ENCODE measurements at places on chromosomes 3 and 15.

DNA sequence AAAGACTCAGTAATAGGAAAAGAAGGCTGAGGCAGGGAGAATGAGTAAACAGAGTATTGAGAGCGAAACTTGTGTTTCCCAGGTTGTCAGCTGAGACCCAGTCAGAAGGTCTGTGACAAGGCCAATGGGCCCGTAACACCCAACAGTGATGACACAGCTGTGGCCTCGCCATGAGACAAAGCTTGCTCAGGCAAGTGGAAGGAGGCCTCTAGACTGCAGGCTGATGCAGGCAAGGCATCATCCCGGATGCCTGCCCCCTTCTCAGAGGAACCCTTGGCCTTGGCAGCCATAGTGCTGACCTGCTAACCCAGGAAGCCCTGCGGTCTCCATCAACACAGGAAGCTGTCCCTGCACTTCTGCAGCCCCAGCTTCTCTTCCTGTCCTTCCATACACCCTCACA lies 15.4 kb downstream of the RAB6B start:
- no peak for DNase-seq

DNA sequence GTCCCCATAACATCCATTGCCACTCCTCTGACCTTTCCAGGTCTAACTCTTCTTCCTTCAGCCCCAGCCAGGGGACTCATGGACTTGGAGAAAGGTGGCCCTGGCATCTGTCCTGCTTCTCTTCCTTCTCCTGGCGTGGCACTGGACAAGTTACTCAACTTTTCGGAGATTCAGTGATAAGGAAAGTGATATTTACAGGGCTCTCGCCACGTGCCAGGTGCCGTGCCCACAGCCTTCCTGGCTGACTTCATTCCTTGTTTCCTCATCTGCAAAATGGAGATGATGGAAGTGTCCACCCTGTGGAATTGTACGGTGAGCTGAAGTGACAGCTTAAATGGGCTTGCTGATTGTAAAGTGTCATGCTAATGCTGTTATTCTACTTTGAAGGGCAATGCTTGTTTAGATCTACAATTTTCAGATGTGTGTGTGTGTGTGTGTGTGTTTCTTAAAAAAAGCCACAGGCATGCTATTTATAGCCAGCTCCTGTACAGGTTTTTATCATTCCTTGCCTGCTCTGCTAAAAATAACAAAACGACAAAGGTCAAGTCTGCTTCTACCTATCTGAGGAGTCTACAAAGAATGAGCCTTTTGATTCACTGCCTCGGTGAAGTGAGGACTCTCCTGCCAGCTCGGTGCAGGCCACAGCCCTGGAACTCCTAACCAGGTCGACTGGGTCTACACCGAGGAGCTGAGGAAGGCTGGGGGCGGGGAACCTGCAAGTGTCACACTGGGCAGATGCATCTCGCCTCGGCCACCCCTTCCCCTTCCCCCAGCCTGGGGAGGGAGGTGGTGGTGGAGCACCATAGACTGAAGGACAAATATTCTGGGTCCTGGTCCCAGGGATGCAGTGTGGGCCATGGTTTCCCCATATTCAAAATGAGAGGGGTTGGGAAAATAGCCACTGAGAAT lies 11.4 kb upstream of the ATP2B2 start:
- DNase-seq = no peak

GRCh38 chr3:158295771-158296170 lies 185.9 kb downstream of the RSRC1 start:
- no peak for DNase-seq

DNA sequence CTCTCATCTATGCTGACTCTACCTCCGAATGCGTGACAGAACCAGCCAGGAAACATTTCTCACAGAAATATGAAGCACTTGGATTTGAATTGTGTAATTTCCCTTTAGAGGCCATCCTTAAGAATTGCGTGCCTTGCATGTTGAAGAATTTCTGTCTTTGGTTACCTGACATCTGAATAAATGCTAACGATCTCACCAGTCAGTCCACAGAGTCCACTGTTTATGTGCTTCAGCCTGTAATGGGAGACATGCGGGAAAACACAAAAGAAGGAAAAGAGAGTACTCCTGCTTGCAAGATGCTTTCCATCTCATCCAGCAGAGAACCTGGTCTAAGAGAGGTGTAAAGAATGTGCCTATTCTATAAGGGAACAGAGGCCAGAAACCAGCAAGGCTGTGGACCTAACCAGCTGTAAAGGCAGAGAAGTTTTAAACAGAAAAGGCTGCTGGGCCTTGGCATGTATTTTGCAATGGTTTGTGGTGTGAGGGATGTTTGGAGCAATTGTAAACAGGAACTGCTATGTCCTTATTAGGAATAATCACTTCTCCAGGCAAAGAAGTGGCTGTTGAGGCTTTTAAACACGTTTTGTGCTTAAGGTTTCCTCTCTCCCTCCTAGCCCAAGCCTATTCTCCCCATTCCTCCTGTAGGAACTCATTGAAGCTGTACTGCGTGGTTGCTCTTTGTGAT lies 36.4 kb upstream of the BOC start:
- DNase-seq = no peak

- no peak for DNase-seq
Measured at GRCh38 chr3:139112230-139112558, 67.5 kb upstream of the PRR23C start.

- no peak for DNase-seq
Measured at GRCh38 chr3:58989955-58990354, 59.9 kb downstream of the CFAP20DC start.

GRCh38 chr3:34301313-34301712 lies 502.9 kb downstream of the PDCD6IP start:
- no peak for DNase-seq

- no peak for DNase-seq
Measured at GRCh38 chr3:18233987-18234716, 191.0 kb downstream of the SATB1 start.

DNA sequence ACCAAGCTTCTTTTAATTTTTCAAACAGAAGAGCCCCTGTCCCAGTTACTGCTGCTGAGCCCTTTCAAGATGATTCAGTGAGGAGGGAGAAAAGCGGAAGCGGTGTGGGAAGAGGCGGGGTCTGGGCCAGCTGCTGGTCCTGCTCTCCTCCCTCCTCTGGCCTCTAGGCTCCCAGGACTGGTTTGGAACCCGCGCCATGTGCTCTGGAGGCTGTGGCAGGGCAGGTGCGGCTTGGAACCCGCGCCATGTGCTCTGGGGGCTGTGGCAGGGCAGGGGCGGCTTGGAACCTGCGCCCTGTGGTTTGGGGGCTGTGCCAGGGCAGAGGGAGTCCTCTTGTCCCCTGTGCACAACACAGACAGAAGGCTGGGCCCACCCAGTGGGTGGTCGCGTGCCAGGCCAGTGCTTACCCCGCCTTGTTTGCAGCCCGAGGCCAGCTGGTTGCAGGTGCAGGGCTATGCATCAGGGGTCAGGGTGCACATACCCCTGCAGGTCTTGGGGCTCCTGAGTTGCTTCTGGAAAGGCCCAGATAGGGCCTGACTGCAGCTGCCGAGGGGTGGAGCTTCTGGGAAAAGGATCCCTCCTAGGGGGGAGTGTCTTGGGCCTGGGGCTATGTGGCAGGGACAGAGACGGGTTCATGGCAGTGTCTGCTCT lies 12.2 kb downstream of the ALG1L2 start:
- no peak for DNase-seq

GRCh38 chr15:101406036-101406435 lies 83.5 kb downstream of the PCSK6 start:
- no peak for DNase-seq

- DNase-seq = no peak
Measured at GRCh38 chr3:184591789-184592188, 30.2 kb downstream of the EPHB3 start.

DNA sequence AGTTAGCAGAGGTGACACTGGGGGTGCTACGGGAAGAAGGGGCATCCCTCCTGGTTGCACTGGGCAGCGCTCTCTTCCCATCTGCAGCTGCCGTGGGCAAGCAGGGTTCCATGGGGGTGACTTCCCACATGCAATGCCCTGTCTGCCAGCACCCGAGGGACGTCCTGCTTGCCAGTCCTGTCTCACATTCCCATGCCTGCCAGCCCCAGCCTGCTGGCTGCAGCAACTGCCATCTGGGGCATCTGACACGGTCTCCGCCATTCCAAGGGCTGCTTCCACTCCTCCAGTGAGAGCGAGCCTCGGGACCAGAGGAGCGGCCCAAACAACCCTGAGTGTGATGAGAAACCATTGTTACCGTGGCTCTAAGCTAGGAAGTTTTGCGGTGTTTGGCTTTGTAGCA lies 45.4 kb upstream of the RPL32 start:
- DNase-seq = no peak

DNA sequence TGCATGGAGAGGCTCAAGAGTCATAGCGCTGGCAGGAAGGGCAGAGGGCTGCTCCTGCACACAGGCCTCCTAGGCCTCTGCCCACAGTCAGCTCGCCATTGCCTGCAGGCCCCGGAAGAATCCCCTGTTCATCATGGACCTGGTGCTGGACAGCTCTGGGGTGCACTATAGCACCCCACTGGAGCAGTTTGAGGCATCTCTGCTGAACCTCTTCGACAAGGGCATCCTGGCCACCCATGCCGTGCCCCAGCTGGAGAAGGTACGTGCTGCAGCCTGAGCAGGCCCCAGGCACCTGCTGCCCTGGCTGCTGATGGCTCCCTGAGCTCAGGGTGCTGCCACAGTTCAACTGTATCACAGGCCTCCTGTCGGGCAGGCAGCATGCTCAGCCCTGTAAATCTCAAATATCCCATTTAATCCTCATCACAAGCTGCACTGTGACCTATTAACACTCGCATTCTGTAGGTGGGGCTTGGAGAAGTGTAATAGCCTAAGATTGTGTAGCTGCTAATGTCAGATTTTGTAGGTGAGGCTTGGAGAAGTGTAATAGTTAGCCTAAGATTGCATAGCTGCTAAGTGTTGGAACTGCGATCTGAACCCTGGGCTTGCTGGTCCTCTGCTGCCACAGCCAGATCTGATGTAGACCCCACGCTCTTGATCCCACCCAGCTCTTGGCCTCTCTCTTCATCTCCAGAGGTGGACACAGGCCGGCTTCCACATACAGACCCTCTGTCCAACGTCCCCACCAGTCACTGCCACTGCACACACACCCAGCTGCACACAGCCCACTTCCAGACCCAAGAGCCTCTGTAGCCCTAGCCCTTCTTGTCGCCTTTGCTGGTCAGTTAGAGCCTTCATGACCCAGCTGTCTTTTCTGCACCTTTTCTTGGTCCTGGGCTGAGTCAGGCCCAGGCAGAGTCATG lies 31.9 kb downstream of the DNAH1 start:
- no peak for DNase-seq

DNA sequence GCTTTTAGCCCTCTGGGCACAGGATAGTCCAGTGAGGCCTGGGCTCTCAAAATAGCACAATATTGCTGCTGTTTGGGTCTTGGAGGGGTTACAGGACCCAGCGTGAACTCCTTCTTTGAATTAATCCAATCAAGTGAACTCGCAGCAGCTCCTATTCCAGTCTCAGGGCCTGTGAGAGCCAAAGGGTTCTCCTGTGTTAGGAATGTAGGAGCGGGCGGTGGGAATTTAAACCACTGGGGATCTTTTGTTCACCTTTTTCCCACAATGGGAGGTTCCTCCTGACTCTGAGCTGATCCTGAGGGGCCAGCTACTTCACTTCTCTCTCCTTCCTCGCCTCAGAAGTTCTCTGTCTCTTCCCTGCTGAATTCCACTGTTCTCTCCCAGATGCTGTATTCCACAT lies 504.0 kb downstream of the UNC13C start:
- DNase-seq = no peak

GRCh38 chr3:152269831-152270734 lies 1.4 kb downstream of the MBNL1 start:
- no peak for DNase-seq

DNA sequence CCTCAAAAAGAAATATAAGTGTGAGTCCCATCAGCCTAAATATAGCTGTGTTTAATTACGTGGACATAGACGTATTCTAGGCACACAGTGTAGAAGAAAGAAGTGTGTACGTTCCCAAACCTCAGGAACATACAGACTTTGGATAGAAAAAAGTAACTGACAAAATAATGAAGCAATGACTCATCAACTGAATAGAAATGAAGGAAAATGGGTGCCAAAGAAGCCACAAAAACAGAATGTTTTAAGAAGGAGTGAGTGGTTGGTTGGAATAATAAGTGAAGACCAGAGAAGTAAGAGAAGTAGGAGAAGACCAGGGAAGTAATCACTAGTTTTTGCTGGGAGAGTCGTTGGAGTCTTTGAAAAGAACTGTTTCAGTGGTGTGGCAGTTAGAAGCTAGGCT lies 518.1 kb downstream of the ROBO1 start:
- no peak for DNase-seq

- no peak for DNase-seq
Measured at GRCh38 chr15:98331676-98332075, 316.7 kb upstream of the IGF1R start.

DNA sequence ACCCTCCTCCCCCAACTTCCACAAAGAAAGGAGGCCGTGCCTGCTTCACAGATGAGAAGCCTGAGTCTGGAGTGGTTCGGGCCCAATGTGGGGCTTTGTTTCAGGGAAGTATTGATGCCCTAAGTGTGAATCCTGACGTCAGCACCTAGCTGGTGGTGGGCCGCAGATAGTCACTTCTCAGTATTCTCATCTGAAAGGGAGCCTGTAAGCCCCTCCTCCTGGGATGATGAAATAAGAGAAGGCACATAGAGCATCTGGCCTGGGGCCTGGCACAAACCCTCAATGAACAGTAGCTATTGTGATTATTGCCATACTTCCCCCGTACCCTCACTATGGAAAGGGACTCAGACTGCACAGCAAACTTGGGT lies 24.8 kb downstream of the LINGO1 start:
- no peak for DNase-seq

- no peak for DNase-seq
Measured at GRCh38 chr15:99321468-99321867, 70.2 kb downstream of the LRRC28 start.

DNA sequence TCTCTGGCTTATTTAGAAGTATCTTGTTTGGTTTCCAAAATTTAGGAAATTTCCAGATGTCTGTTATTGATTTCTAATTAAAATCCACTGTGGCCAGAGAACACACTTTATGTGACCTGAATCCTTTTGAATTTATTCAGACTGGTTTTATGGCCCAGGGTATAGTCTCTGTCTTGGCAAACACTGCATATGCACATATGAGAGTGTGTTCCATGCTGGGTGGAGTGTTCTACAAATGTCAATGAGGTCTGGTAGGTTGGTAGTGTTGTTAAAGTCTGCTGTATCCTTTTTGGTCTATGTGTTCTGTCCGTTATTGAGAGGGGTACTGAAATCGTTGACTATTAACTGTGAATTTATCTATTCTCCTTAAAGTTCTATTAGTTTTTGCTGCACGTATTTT lies 30.2 kb downstream of the PGPEP1L start:
- no peak for DNase-seq

GRCh38 chr15:68217341-68217740 lies 12.2 kb downstream of the CLN6 start:
- no peak for DNase-seq

- DNase-seq = no peak
Measured at GRCh38 chr3:134341389-134341788, 32.9 kb downstream of the AMOTL2 start.

GRCh38 chr15:75732809-75733451 lies 20.3 kb upstream of the CSPG4 start:
- DNase-seq = peak; percentile 30

GRCh38 chr3:129502641-129503408 lies 25.6 kb upstream of the RHO start:
- no peak for DNase-seq

- DNase-seq = no peak
Measured at GRCh38 chr15:65410972-65411371, 11.8 kb downstream of the IGDCC4 start.

Measured in stimulated activated CD4-positive, alpha-beta T cell treated with anti-CD3 and anti-CD28 coated beads, Interleukin-12 subunit alpha, Interleukin-12 subunit beta, amount 100 ng/mL, for 4 hours (primary cell).